Stimulated activated CD8-positive, alpha-beta memory T cell treated with anti-CD3 and anti-CD28 coated beads, Interleukin-7, amount 100 ng/mL, for 1 hour (primary cell): ENCODE measurements at places on chromosomes 4 and X.

- DNase-seq = no peak
Observed at GRCh38 chrX:109626637-109627036, 1.7 kb upstream of the KCNE5 start.

GRCh38 chrX:9665113-9665512 is 100.5 kb downstream of the GPR143 start:
- no peak for DNase-seq

GRCh38 chr4:152458801-152459302 is 77.0 kb downstream of the FBXW7 start:
- DNase-seq = no peak

DNA sequence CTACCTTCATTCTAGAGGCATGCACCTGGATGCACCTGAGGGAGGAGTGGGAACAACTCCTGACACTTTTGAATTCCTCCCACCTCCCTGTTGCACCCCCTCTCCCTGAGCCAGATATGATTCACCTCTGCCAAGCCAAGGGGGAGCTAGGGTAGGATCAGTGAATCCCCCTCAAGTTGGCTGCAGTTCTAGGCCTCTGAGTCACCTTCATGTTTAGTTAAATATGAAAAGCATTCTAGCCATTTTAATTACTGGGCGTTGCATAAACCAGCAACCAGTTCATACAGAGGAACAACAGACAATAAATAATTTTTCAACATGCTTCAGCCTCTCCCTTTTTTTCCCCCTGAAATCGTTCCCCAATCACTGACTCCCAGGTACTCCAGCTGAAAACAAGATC is 1440.2 kb downstream of the ADGRL3 start:
- DNase-seq = no peak

- no peak for DNase-seq
Observed at GRCh38 chr4:31045151-31045550, 325.0 kb downstream of the PCDH7 start.

DNA sequence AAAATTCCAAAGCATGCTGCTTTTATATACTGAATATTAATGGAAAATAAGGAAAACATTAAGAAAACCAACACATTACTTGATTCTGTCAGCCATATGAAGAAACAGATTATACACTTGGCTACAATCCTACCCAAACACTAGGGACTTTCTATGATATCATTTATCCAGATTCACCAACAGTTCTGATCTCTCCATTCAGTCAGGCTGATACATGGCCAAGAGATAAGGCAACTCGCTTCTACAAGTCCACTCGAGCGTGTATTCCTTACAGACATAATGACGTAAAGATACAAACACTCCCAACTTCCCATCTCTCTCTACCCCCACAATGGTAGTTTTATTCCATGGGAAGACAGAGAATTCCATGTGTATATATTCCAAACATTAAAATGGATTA is 44.5 kb downstream of the NEK1 start:
- no peak for DNase-seq

GRCh38 chr4:74671080-74671698 is 123.1 kb downstream of the BTC start:
- no peak for DNase-seq

GRCh38 chr4:119748853-119749252 is 120.2 kb upstream of the PDE5A start:
- no peak for DNase-seq

- no peak for DNase-seq
Observed at GRCh38 chr4:76905521-76905920, 7.6 kb upstream of the SOWAHB start.

DNA sequence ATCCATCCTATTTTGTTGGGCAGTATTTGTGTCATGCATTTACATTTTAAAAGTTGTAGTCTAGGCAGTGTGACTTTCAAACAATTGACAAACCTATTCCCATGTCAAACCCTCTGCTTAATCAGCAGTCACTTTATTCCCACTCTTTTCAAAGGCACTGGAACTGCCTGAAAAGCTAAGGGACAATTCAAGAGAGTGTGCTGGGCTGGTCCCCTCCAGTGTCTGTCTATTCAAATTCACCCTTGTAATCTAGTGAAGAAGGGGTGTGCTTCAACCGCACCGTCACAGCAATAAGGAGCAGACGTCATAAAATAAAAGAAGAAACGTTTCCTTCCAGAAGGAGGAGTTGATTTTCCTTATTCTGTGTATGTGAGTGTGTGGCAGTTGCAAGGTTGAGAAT is 197.0 kb upstream of the MAD2L1 start:
- DNase-seq = no peak

DNA sequence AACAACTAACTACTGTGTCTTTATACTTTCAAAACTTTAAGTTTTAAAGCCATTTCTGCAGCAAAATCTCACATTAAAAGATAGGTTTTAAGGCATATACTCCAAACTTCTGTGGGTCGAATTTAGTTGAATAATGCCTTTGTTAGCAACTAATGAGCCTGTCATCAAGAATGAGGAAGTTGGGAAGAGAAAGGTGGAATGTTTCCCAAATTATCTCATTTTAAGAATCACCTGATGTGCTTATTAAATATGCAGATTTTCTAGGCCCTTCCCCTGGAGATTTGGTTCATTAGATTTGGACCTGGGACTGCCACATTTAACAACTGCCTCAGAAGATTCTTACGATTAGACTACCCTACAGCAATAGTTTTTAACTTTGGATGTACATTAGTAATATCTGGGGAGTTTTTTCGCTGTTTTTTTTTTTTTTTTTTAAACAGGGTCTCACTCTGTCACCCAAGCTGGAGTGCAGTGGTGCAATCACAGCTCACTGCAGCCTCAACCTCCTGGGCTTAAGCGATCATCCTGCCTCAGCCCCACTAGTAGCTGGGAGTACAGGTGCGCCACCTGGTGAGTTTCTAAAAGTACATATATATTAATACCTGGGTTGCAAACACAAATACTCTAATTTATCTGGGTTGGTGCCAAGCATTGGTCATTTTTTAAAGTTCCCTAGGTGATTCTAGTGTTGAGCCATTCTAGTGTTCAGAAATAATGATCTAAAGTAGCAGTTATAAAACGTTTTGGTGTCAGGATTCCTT is 16.1 kb upstream of the TASL start:
- DNase-seq = no peak

DNA sequence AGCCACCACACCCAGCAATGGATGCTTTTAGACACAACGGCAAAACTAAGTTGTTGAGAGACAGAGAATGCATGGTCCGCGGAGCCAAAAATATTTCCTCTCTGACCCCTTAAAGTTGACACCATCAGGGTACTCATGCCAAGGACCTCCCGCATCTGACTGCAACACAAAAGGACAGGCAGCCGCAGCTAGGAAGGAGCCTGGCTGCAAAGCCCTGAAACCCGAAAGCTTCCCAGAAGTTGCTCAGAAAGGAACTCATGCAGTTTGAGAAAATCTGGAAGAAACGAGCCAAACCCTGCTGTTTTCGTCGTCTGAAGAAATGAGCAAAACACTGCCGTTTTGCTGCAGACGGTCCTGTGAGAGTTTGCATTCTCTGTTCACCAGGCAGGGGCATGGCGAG is 16.5 kb downstream of the DHRSX start:
- no peak for DNase-seq

DNA sequence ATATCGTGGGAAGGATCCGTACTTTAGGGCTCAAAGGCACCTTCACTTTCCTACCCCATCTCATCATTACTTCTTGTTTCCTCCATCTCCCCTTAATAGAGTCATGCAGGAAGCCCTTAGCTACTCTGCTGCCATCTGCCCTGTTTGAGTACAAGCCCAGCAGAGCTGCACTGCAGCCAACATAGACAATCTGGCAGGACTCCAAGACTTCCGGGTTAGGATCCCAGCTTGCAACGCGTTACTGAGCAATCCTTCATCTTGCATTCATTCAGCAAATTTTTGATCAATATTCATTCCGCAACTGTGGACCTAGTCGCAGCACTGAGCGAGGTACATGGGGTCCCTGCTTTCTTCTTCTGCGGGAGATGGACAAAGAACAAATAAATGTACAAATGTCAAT is 344.9 kb downstream of the BCOR start:
- no peak for DNase-seq

GRCh38 chr4:2458546-2459491 is 10.1 kb upstream of the RNF4 start:
- no peak for DNase-seq

- DNase-seq = no peak
Observed at GRCh38 chr4:128123036-128123435, 61.9 kb downstream of the LARP1B start.
